Stimulated activated CD8-positive, alpha-beta memory T cell treated with anti-CD3 and anti-CD28 coated beads, Interleukin-15, amount 100 ng/mL, for 24 hours (primary cell): ENCODE measurements at places on chromosomes 7 and 10.

- no peak for DNase-seq
Observed at GRCh38 chr7:12294701-12295100, 83.6 kb downstream of the TMEM106B start.

GRCh38 chr10:49033939-49034338, 81.4 kb downstream of the VSTM4 start:
- no peak for DNase-seq

DNA sequence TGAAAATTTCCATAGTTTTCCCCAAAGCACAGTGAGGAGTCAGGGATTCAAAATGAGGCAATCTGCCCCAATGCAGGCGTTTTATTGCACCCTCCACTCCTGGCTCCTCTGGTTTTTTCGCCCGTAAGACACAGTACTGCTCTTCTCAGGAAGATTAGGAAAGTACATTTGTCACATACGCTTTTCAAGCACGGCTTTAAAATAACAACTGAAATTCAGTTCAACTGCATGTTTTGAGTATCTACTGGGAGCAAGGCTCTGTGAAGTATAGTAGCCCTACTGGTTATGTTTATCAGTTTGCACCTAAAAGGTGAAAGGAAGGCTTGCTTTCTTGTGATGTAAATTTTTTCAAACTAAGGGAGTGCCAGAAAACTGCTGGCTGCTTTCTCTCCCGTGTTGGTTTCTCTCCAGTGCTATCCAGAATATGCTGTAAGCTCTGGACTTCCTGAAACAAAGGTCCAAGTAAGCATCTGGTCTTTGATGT, 1.9 kb upstream of the SGMS1 start:
- DNase-seq, result no peak

DNA sequence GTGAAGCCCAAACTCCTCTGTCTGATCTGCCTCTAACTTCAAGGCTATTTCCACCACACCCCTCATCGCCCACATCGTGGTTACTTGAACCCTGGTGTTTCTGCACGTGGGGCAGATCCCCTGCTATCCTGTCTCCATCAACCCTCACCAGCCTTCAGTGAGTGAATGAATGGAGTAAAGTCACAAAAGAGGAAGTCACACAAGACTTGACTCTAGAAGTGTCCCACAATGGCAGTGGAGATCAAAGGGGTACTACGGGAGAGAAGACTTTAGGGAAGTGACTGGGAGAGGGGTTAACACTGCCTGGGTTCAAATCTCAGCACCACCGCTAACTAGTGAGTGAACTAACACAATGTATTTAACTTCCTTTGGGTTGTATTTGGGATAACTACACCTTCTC, 85.9 kb downstream of the COBL start:
- DNase-seq, result no peak
